ENCODE measurements at places on chromosomes 6 and 20.

DNA sequence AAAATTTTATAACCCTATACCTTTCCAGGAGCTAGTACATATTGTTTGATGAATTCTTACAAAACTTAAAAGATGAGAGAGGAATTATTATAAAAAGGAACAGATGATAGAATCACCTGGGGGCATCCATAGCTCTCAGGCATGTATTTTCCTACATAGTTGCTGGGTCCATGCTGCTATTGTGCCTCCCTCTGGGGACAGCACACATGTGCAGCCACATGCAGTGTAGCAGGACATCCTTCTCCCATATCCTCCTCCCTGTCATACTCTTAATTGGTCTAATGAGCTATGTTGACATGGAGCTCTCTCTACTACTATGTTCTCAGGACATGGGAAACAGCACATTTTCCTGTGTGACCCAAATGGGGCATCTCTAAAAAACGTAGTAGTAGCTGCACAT lies 898.2 kb upstream of the MAP3K7 start:
- no peaks in the 10 kb centered on the region for H3K27me3 ChIP-seq
- no peaks in the 10 kb centered on the region for H3K4me1 ChIP-seq
- no peak for DNase-seq

DNA sequence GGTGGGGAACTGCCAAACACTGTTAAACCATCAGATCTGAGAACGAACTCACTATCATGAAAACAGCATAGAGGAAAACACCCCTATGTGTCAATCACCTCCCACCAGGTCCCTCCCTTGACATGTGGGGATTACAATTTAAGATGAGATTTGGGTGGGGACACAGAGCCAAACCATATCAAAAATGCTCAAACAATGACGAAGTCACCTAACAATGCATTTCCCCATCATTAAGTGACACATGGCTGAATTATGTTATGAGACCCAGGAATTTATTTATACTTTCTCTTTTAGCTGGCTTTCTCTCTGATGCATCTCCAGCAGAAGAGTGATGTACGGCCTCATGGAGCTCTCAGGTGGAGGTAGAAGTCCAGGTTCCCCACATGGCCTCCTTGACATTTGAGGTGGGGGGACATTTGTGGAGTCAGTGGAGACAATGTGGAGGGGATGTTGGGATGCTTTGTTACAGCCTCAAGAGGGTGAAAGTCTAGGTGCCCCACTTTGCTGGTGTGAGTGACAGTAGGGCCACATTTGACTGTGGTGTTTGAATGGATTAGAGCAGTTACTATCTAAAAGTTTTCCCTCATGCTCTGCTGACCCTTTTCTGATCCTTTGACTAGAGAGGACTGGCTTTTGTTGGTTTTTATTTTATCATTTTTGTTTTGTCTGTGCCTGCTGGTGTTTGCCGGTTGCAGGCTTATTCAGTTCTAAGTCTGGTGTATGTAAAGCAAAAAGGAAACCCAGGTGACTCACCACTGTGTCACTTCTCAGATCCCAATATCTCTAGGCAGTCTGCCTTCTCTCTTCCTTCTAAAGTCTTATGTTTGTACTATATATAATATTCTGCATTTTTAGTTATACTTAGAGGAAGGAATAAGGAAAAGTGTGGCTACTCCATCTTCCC lies 18.5 kb upstream of the DCBLD1 start:
- DNase-seq = no peak
- H3K4me1 ChIP-seq = no peaks in the 10 kb centered on the region
- no peak overlapping the region for H3K27ac ChIP-seq
- no peaks in the 10 kb centered on the region for H3K36me3 ChIP-seq
- H3K27me3 ChIP-seq = no peaks in the 10 kb centered on the region

DNA sequence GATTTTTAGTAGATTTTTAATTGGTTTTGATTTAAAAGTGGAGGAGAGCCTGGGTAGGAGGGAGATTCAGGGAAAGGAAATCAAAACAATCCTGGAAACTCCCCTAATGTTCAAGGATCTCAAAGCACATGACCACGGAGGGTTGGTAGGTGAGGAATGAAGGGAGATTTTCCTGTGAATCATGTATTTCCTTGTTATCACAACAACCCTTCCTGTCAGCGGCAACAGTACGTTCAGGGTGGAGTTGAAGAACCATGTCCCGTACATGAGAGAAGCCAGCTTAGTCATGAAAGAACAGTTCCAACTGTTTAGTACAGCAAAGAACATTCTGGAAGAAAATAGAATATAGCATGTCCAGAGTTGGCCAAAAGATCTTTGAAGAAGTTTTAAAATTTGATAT lies 79.4 kb upstream of the SCAF8 start:
- no peak overlapping the region for H3K4me3 ChIP-seq
- H3K27me3 ChIP-seq = no peaks in the 10 kb centered on the region
- H3K27ac ChIP-seq = no peak overlapping the region
- DNase-seq = no peak
- H3K4me1 ChIP-seq = no peaks in the 10 kb centered on the region

DNA sequence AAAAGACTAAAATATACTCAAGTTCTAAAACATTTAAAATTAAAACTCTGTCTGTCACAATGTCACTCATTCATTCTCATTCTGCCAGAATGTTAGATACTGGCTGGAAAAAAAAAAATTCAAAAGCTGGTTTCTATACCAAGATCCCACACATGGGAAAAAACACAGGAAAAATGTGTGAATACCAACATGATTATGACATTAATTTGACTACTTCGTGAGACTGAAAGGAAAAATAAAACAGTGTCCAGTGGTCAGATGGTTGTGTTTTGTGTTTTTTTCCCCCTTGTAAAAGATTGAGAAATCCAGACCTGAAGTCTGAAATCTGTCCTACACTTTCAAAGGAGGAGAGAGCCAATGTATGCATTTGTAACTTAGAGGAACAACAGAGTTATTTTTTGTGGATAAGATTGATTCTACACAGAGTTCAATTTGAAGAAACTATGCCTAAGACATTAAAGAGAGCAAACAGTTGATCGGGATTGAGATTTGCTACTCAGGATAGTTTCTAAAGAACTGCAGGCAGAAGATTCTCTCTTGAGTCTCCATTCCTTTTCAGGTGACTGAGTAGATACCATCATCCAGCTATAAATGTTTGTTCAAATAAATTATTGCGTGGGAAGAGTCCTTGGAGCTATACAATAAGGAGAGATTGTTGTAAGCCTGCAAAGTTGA lies 39.2 kb upstream of the TXLNB start:
- H3K27me3 ChIP-seq = no peaks in the 10 kb centered on the region
- no peaks in the 10 kb centered on the region for H3K4me1 ChIP-seq
- H3K4me3 ChIP-seq = no peak overlapping the region
- no peak overlapping the region for H3K27ac ChIP-seq

- H3K36me3 ChIP-seq = no peaks in the 10 kb centered on the region
- H3K4me3 ChIP-seq = no peak overlapping the region
- no peaks in the 10 kb centered on the region for H3K4me1 ChIP-seq
- DNase-seq = no peak
- H3K27me3 ChIP-seq = no peaks in the 10 kb centered on the region
- no peak overlapping the region for H3K27ac ChIP-seq
Measured at GRCh38 chr6:88477413-88477812, 311.3 kb upstream of the CNR1 start.

- no peak overlapping the region for H3K4me3 ChIP-seq
- H3K27ac ChIP-seq = no peak overlapping the region
- no peaks in the 10 kb centered on the region for H3K36me3 ChIP-seq
Measured at GRCh38 chr6:2078888-2079287, 166.5 kb downstream of the GMDS start.

DNA sequence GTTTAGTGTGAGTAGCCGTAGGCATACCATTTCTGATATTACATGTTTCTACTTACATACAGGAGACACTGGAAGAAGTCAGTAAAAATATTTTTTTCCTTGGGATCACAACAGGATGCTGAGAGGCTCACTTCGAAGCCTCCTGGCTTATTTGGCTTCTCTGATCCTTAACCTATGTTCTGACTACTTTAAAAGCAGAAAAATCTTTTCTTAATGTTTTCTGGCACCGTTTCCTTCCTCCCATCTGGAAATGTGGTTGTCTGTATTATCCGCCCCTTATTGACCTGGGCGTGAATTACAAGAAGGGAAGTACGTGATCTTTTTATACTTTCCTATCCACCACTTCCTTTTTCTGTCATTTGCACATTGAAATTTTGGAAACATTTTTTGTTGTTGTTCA lies 379.6 kb downstream of the COL12A1 start:
- no peaks in the 10 kb centered on the region for H3K27me3 ChIP-seq
- H3K27ac ChIP-seq = no peak overlapping the region
- DNase-seq = no peak
- H3K36me3 ChIP-seq = no peaks in the 10 kb centered on the region
- H3K4me1 ChIP-seq = no peaks in the 10 kb centered on the region

DNA sequence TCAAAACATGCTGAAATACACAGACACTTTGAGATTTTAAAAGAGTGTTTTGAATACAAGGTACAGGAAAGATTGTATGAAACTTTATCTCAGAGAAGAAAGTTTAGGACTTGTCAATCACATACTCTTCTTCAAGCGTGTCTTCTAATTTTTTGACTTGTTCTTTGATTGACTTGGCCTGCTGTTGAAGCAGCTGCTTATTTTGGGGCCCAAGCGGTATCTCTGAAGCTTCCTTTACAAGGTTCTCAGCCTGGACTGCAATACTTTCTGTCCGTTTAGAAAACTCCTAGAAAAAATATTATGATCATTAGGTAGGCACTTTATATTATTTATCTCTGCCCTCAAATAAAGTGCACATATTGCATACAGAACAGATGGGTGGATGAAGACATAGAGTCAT lies 201.3 kb downstream of the SYNE1 start:
- no peak overlapping the region for H3K27ac ChIP-seq
- no peak overlapping the region for H3K4me3 ChIP-seq
- no peak for DNase-seq
- no peaks in the 10 kb centered on the region for H3K36me3 ChIP-seq
- no peaks in the 10 kb centered on the region for H3K4me1 ChIP-seq

GRCh38 chr20:18886756-18887155 lies 73.2 kb downstream of the SCP2D1 start:
- no peak overlapping the region for H3K27ac ChIP-seq
- DNase-seq = no peak
- no peak overlapping the region for H3K4me3 ChIP-seq
- H3K4me1 ChIP-seq = no peaks in the 10 kb centered on the region
- H3K36me3 ChIP-seq = no peaks in the 10 kb centered on the region

DNA sequence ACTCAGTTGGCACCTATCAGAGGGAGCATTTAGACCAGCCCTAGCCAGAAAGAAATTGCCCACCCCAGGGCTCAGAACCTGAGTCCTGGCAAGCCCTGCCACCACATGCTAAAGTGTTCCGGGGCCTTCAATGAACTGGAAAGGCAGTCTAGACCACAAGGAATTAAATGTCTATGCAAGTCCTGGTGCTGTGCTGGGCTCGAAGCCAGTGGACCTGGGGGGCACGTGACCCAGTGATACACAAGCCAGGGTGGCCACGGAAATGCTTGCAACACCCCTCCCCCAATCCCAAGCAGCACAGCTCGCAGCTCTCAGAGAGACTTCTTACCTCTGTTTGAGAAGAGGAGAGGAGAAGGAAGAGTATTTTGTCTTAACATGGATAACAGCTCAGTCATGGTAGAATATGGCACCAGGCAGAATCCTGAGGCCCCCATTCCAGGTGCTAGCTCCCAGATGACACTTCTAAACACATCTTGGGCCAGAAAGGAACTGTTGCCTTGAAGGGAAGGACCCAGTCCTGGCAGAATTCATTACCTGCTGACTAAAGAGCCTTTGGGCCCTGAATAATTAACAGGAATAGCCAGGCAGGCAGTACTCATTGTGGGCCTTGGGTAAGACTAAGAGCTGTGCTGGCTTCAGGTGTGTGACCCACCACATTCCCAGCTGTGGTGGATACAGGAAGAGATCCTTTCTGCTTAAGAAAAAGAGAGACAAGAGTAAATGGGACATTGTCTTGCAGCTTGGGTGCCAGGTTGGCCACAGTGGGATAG lies 111.3 kb downstream of the BTBD9 start:
- H3K27me3 ChIP-seq = no peaks in the 10 kb centered on the region
- no peak overlapping the region for H3K4me3 ChIP-seq
- H3K27ac ChIP-seq = no peak overlapping the region
- no peaks in the 10 kb centered on the region for H3K4me1 ChIP-seq

DNA sequence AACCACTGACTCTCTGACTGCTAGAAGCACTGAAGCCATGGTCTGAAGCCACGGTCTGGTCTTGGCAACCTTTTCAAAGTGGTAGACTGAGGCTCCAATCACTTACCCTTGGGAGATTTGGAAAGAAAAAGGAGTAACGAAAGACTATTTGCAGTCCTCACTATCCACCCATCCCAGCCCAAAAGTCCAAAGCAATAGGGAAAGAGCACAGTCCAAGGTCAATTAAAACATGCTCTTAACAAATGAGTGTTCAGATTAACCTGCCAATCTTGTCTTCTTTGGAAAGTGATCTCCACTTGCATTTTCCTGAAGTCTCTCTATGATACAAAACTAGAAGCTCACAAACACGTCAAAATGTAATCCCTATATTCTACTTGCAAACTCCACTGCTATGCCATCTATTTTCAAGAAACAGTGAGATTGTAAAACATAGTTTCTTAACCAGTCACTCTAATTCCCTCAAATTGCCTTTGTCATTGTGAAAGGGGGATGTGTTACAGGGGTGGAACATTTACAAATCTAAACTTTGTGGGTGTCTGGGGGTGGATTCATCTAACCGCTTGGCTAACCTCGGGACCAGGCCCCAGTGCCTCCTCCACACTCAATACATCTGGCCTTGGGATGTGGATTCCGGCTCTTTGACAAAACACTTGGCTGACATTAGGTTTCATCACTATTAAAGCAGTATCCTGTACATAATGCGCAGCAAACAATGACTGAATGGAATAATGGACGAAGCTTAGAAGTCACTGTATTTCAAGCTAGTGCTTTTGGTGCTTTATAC lies 56.4 kb downstream of the B4GALT5 start:
- no peak overlapping the region for H3K27ac ChIP-seq
- no peaks in the 10 kb centered on the region for H3K27me3 ChIP-seq
- H3K36me3 ChIP-seq = peaks cover 25% of the 10 kb centered on the region
- H3K4me3 ChIP-seq = no peak overlapping the region
- no peaks in the 10 kb centered on the region for H3K4me1 ChIP-seq

GRCh38 chr6:53210811-53211210 lies 62.2 kb upstream of the GCM1 start:
- H3K4me1 ChIP-seq = no peaks in the 10 kb centered on the region
- no peaks in the 10 kb centered on the region for H3K36me3 ChIP-seq
- no peaks in the 10 kb centered on the region for H3K27me3 ChIP-seq
- no peak overlapping the region for H3K4me3 ChIP-seq
- no peak for DNase-seq

DNA sequence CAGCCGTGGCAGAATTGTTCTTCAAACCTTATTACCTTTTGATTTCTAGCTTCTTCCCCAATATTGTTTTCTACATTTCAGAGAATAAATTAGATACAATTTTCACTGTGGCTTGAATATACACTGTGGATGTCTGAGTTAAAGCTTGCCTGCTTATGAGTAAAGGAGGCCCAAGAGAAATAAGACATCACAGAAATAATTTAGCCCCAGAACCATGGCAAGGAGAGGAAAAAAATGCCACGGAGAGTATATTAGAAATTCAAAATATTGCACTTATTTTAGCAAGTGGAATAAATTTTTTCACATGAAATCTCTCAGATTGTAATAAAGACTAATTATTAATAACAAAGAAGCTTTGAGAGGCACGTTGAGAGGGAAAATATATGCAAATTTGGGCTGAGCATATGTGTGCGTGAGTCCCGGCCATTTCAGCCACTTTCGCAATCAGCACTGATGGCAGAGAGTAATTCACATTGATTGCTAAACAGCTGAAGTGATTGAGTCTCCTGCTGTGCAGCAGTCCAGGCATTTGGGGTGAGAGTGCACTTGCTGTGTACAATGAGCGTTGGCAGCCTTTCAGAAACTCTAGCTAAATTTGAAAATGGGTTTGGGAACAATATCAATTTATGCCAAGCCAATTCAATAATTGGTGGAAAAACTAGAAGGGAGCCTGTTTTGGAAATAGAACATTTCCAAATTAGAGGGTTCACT lies 596.0 kb downstream of the EPM2A start:
- no peaks in the 10 kb centered on the region for H3K4me1 ChIP-seq
- no peaks in the 10 kb centered on the region for H3K27me3 ChIP-seq
- no peak overlapping the region for H3K4me3 ChIP-seq
- no peak for DNase-seq
- no peak overlapping the region for H3K27ac ChIP-seq
